ENCODE measurements at places on chromosomes 1 and 21.

DNA sequence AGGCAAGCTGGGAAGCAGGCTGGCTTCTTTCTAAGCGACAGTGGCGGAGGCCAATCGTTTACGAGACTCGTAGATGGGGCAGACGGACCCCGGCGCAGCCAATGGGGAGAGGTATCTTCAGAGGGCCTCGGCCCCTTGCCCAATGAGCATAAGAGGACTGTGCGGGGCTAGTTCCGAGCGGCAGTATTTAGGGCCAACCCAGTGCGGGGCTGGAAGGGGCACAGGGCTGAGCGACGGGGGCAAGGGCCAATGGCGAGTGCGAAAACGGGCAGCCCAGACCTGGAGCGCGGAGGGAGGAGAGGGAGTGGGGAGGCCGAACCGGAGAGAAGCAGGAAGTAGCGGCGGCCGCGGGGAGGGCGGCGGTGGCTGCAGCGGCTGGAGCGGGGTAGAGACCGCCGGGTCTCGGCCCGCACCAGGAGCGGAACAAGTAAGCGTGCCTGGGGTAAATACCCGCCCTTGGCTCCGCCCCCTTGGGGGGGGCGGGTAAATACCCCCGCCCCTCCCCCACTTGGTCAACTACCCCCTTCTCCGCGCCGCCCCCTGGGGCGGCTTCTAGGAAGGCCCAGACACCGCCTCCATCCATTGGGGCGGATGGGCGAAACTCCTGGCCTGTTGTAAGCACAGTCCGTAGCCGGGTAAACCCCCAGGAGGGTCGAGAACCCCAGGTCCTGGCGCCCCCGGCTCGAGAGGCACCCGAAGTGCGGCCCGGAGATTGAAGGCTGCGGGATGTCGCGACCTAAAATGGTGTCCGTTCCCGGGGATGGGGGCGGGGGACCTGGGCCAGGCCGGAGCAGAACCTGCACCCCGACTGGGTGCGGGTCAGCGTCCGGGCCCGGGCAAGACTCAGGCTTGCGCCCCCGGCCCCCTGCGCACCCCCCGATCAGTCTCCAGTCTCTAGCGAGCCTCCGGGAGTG is at the start of gene ZNF687:
Gene ZNF687, plus strand, starts transcription at position 331 of the 914 bp plus-strand sequence. CDS start 3,993 bp downstream, outside the sequence.
- peak; percentile 100 for DNase-seq

DNA sequence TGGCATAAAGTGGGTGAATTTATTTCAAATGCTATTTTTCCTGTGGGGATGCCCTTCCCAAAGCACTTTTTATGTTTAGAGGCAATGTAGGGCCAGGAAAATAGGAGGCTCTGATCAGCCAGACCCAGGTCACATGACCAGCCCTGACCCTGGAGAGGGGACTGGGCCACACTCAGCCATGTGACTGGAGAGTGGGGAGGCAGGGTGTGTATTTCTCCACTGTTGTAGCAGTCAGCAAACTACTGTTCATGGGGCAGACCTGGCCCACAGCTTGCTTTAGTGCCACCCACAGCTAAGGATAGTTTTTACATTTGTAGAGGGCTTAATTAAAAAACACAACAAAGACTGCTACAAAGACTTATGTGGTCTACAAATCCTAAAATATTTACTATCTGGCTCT is 153.8 kb downstream of the ACTL8 start:
- no peak for DNase-seq

- DNase-seq = no peak
Measured at GRCh38 chr21:26443291-26443690, 129.8 kb downstream of the CYYR1 start.

DNA sequence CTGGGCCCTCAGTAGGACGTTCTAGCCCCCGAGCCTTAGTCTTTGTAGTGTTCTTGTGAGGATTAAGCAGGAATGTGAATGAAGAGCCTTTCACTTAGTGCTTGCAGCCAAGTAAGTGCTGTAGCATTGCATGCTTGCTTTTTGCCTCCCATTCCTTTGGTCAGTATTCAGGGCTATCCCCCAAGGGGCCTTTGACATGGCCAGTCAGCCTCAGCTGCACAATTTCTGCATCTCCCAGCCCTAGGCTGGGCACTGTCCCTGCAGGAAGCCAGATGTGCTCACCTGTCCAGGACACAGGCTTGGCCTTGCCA is 30.5 kb downstream of the SOX13 start:
- DNase-seq = no peak

DNA sequence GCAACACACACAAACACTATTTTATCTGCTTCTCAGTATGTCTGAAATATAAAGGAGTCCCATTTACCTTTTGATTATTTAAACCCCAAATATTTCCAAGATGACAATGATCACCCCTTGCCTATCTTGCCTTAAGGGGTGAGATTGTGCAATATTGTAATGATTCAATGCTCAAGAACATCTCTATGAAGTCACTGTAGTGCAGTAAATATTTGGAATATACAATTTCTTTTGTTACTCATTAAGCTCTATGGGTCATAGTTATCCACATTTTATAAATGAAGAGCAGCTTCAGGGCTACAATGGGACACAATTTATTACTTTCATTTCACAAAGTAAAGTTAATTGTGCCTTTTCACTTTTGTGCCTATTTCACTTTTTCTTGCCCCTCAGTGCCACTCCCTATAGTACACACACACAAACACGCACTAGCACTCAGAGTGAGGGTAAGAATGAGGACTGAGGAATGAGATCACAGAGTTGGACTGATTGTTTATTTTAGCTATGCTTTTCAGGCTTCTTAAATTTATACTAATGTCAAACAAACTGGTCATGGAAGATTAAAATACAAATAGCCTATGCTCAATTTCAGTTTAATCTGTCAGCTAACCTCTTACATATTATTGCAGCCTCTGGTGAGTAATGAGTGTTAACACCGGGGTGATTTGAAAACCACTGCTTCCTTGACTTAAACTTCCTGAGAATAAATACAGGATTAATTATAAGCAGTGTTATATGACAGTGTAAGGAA is 521.0 kb upstream of the B3GALT2 start:
- no peak for DNase-seq

DNA sequence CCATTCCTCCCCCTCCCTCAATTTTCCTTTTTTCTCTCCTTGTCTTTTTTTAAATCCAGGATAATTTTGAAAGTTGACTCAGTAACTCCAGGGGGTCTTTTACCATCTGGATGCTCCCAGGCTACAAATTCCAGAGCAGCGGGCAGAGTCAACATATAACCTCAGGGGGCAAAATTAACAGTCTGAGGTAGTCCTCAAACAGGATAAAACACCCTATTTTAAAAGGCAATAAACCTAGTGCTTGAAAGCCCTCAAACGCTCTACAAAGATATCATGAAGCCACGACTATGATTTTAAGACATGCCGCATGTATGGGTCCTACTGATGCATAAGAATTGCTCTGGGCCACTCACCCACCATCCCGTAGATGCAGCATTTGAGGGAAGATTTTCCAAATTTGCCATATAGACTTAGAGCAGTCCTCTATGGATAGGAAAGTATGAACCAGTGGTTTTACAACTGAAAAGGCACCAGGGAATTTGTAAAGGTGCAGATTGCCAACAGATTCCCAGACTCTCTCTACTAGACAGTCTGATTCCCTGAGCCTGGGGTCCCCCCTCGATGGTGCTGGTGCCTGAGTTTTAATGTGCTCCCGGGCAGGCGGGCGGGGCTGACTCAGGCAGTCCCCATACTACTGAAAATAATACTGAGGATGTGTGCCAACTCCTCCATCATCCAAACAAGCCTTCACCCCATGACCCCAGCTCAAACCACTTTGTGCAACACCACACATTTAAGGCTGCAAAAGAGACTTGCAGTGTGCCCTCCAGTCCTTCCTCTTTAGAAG is 37.2 kb downstream of the PTPN14 start:
- no peak for DNase-seq

DNA sequence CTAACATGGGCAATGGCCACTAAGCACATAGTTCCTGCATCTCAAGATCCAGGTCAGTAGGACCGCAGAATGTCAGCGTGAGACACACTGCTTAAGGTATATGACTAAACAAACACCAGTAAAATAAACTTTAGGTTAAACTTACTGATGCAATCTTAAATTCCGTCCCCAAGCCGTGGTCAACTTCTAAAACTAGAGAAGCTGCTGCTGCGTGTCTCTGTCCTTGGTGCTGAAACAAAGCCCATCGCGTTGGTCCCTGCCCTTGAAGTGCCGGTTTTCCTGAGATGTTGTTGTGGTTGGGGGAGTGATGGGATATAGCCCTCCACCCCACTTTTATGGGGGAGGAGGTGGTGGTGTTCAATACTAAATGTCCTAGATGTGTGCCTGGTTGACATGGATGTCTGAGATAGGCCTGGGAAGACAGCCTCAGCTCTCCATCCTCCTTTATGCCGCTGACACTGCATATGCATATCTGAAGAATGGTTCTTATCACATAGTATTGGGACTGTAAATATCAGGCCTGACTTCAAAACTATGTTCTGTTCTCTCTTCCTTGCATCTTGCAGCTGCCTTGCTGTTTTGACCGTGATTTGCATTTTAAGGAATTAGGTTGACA is 72.0 kb upstream of the KCNA3 start:
- peak; percentile 68 for DNase-seq

GRCh38 chr1:22140694-22141093 is 2.2 kb downstream of the WNT4 start:
- DNase-seq = no peak

DNA sequence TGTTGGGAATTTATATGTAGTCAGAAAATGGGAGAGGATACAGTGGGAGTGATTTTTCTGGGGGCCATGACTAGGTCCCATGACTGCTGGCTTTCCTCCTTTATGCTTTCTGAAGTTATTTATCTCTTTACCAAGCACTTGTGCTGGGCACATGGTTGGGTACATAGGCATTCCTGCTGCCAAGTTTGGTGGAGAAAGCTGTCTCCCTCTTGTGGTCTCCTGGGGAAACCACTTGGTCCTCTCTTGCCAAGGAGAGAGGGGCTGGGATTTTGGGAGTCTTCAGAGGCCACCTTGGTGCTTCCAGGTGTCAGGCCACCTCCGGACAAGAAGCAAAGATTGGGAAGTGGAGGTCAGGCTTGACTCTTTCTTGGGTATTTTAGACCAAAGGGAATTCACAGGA is 120.2 kb upstream of the KCNE2 start:
- DNase-seq = no peak

GRCh38 chr1:234866007-234866866 is 256.3 kb upstream of the IRF2BP2 start:
- DNase-seq = no peak

GRCh38 chr1:25737130-25737529 is 62.9 kb upstream of the SELENON start:
- no peak for DNase-seq

- DNase-seq = no peak
Measured at GRCh38 chr21:17753736-17754135, 65.4 kb downstream of the C21orf91 start.

DNA sequence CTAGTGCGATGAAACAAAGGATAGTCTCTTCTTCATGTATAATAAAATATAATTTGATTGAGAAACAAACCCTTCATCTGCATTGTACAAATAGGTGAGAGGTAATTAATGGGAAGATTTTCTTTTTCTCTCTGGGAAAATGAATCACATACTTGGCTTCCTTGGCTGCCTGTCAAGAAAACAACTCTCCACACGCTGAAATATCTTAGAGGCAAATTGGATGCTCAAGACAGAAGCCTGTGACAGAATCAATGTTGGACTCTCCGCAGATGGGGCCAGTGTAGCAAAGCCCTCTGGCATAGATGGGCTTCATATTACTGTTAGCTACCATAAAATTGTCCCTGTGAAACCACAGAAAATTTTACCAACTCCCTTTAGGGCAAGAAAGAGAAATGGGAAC is 186.6 kb downstream of the GRIK1 start:
- DNase-seq = no peak

GRCh38 chr1:10471411-10472219 is 714 bp downstream of the DFFA start:
- no peak for DNase-seq

DNA sequence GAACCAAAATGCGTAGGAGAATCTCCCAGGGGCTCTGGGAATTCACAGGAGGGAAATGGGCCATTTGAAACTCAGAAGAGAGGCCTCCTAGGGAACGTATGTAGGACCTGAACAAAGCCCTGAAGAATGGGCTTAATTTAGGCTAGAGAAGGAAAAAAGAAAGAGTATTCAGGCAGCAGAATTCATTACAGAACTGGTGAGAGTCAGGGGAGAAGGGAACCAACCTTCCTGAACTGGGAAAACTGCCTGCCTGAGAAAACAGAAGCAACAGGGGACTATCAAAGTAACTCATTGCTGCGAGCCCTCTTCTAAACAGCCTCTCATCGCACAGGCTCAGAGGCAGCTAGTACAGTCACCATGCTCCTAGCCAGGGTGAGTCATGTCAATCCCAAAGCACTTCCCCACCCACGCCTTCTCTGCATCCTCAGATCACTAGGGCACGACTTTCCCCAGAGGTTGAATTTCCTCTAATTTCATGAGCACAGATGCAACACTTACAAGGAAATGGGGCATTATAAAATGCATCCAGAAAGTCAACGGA is 98.1 kb downstream of the ADSS2 start:
- DNase-seq = no peak

DNA sequence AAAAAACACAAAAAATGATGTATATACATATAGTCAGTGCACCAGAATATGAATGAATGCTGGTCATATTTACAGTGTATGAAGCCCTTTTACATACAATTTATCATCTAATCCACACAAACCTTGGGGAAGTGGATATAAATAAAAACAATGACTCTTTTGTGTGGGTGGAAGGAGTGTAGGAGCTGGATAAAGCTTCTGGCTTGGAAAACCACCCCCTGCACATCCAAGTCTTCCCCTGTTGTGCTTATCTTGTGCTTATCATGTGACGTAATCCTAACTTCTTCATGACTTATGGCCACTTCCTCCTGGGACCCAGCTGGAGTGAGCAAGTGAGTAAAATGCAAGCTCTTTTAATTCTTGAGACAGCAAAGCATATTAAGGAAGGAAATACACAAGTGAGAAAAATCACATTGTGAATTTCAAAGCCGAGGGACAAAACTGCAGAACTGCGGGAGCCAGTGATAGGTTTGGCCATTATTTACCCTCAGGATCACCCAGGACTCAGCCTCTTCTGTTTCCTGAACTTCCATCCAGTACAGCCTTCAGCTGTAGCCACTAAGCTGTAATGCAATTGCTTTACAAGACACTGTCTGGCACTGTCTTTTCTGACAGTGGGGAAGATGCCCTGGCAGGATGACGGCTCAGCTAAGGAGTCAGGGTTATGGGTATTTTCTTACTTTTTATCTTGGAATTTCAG is 104.0 kb upstream of the PPM1J start:
- DNase-seq = no peak

GRCh38 chr1:4638345-4638729 is 16.1 kb upstream of the AJAP1 start:
- no peak for DNase-seq

DNA sequence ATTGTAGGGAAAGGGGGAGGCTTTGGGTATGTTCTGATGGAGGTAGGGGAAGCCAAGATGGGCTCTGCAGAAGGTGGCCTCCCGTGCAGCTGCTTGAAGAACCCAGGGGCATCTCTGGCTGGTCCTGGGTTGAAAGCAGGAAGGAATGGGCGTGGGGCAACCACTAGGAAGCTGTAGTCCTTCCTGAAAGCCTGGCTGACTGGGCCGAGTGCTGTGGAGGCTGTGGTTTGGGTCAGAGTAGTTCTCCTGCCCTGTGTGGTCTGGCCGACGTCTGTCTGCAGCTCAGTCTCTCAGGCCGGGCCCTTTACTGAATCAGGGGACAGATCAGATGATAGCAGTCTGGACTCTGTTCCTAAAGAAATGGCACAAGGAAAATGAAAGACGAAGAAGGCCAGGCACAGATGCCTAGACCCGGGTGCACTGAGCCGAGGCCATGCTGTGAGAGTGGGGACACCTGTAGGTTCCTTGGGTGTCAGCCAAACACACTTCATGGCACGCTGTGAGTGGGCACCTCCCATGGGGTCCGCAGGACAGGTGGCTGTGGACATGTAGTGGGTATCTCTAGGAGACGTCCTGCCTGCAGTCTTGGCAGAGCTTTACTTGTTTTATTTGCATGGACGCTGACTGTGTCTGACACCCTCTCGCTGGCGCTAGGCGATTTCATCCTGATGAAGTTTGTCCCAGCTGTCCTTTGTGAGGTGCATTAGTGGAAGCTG is 87.0 kb downstream of the POFUT2 start:
- no peak for DNase-seq

Measured in esophagus muscularis mucosa (tissue), 4 donors.